ENCODE measurements at places on chromosomes 5 and 9.
A peak's percentile ranks its signal among the peaks of the same experiment; 100 is the strongest.

DNA sequence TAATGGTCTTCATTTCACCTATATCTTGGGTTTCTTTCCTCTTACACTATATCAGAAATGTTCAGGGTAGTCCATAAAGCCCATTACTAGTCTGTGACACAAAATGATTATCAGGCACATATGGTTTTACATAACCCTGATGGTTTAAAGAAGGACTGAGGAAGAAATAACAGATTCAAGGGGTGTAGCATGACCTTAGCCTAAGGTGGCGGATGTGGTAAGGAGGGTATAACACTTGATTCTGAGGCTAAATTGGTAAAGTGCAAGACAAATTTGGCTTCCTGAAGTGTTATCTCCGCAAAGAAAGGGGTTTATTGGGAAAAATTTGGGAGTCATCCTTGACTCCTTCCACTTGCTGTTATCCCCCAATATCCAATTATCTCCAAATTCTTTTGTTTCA is 388.2 kb upstream of the RPS23 start:
- no peak for DNase-seq
- no peaks in the 10 kb centered on the region for H3K4me1 ChIP-seq
- no peaks in the 10 kb centered on the region for H3K36me3 ChIP-seq
- H3K27me3 ChIP-seq, result no peaks in the 10 kb centered on the region
- H3K4me3 ChIP-seq, result no peak overlapping the region

DNA sequence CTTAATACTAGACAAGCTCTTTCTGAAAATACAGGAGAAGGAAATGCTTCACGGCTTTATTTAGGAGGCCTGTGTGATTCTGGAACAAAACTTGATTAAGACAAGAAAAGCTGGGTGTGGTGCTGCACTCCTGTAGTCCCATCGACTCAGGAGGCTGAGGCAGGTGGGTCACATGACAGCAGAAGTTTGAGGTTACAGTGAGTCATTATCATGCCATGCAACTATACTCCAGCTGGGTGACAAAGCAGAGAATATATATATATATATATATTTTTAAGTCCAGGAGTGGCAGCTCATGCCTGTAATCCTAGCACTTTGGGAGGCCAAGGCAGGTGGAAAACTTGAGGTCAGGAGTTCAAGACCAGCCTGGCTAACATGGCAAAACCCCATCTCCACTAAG is 33.1 kb upstream of the SPIN1 start:
- no peaks in the 10 kb centered on the region for H3K4me1 ChIP-seq
- no peak overlapping the region for H3K27ac ChIP-seq
- H3K4me3 ChIP-seq, result no peak overlapping the region
- no peak for DNase-seq
- H3K36me3 ChIP-seq, result no peaks in the 10 kb centered on the region

DNA sequence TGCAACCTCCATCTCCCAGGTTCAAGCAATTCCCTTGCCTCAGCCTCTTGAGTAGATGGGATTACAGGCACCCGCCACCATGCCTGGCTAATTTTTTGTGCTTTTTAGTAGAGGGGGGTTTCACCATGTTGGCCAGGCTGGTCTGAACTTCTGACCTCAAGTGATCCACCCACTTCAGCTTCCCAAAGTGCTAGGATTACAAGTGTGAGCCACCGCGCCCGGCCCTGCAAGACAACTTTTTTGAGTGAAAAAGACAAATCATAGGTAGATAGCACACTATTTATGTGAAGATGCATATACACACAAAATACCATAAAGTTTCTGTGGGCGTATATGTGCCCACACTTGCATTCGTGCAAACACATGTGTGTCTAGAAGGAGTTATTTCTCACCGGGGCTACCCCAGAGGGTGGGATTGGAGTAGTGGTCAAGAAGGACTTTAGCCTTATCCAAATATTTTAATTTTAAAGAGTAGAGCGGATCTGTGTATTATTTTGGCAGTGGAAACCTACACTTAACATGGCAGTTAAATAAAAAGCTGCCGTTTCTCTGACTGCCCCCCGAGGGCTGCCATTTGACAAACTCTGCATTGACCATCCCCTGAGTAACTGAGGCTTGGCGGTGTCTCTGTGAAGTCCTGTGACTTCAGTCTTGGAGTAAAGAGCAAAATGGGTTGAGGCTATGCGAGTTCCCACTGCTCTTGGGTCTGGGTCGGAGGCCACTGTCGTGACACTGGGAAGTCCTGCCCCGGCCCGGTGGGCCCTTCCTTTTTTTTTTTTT is 93.4 kb upstream of the PTCH1 start:
- no peak overlapping the region for H3K27ac ChIP-seq
- no peaks in the 10 kb centered on the region for H3K36me3 ChIP-seq
- H3K27me3 ChIP-seq, result no peaks in the 10 kb centered on the region
- H3K4me3 ChIP-seq, result no peak overlapping the region

- no peaks in the 10 kb centered on the region for H3K4me1 ChIP-seq
- no peak for DNase-seq
- H3K36me3 ChIP-seq, result no peaks in the 10 kb centered on the region
- no peak overlapping the region for H3K27ac ChIP-seq
- H3K4me3 ChIP-seq, result no peak overlapping the region
- H3K27me3 ChIP-seq, result no peaks in the 10 kb centered on the region
Measured at GRCh38 chr9:70852711-70853240, 268.6 kb downstream of the TRPM3 start.

- H3K27me3 ChIP-seq, result no peaks in the 10 kb centered on the region
- no peaks in the 10 kb centered on the region for H3K36me3 ChIP-seq
- no peak for DNase-seq
- H3K27ac ChIP-seq, result no peak overlapping the region
Measured at GRCh38 chr5:125130591-125130990, 384.2 kb upstream of the ZNF608 start.

GRCh38 chr5:114174837-114175236 is 187.0 kb upstream of the KCNN2 start:
- H3K27me3 ChIP-seq, result no peaks in the 10 kb centered on the region
- no peak for DNase-seq
- H3K4me1 ChIP-seq, result no peaks in the 10 kb centered on the region
- H3K36me3 ChIP-seq, result no peaks in the 10 kb centered on the region
- H3K4me3 ChIP-seq, result no peak overlapping the region

GRCh38 chr9:131308906-131309529 is 19.5 kb downstream of the PLPP7 start:
- no peaks in the 10 kb centered on the region for H3K36me3 ChIP-seq
- H3K4me1 ChIP-seq, result no peaks in the 10 kb centered on the region
- H3K27ac ChIP-seq, result no peak overlapping the region
- no peak overlapping the region for H3K4me3 ChIP-seq

DNA sequence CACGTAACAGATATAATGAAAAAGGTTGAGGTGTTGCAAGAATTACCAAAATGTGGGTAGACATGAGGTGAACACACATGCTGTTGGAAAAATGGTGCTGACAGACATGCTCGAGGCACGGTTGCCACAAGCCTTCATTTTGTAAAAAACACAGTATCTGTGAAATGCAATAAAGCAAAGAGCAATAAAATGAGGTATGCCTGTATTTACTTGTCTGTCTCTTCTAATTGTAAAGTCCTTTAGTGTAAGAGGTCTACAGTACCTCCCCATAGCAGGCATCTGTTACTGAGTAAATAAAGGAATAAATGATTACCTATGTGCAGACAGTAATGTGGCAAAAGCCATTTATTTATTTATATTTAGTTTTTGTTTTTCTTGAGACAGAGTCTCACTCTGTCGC is 3.0 kb upstream of the CAST start:
- no peaks in the 10 kb centered on the region for H3K27me3 ChIP-seq
- H3K4me3 ChIP-seq, result no peak overlapping the region

- H3K36me3 ChIP-seq, result no peaks in the 10 kb centered on the region
- no peak for DNase-seq
- peaks cover 3% of the 10 kb centered on the region for H3K4me1 ChIP-seq
- H3K27me3 ChIP-seq, result no peaks in the 10 kb centered on the region
Measured at GRCh38 chr5:158026304-158027031, 167.5 kb upstream of the CLINT1 start.

GRCh38 chr9:37498457-37498856 is 12.7 kb downstream of the POLR1E start:
- peaks cover 3% of the 10 kb centered on the region for H3K4me1 ChIP-seq
- peaks cover 100% of the 10 kb centered on the region for H3K36me3 ChIP-seq
- no peak overlapping the region for H3K27ac ChIP-seq
- H3K4me3 ChIP-seq, result no peak overlapping the region
- H3K27me3 ChIP-seq, result no peaks in the 10 kb centered on the region

GRCh38 chr9:106947106-106947900 is 84.3 kb downstream of the ZNF462 start:
- H3K4me1 ChIP-seq, result no peaks in the 10 kb centered on the region
- H3K27me3 ChIP-seq, result no peaks in the 10 kb centered on the region
- no peak overlapping the region for H3K27ac ChIP-seq
- no peaks in the 10 kb centered on the region for H3K36me3 ChIP-seq
- no peak overlapping the region for H3K4me3 ChIP-seq

GRCh38 chr5:151195622-151196021 is 28.3 kb downstream of the CCDC69 start:
- no peak for DNase-seq
- no peaks in the 10 kb centered on the region for H3K36me3 ChIP-seq
- peaks cover 15% of the 10 kb centered on the region for H3K4me1 ChIP-seq
- no peak overlapping the region for H3K4me3 ChIP-seq
- H3K27me3 ChIP-seq, result no peaks in the 10 kb centered on the region

GRCh38 chr9:120397453-120397852 is 182.5 kb downstream of the CDK5RAP2 start:
- no peak overlapping the region for H3K27ac ChIP-seq
- DNase-seq, result no peak
- H3K4me3 ChIP-seq, result no peak overlapping the region
- H3K27me3 ChIP-seq, result no peaks in the 10 kb centered on the region
- peaks cover 26% of the 10 kb centered on the region for H3K36me3 ChIP-seq
- no peaks in the 10 kb centered on the region for H3K4me1 ChIP-seq

DNA sequence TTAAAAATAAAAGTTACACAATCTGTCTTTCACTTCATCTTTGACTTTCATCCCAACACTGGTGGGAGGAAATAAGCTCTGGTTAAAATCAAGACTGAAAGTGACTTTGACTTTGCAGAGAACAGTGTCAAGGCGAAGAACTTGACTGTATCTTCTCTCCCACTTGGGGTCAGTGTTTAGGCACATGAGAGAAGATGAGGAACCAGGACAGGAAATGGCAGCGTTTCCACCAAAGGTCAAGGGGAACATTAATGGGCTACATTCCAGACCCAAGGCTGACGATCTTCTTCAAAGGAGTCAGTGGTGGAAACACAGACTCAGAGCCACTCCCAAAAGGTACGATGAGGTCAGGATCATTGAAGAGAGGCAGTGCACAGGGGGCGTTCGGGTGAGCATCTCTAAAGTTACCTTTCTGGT is 409.5 kb downstream of the ARHGEF28 start:
- no peak overlapping the region for H3K27ac ChIP-seq
- no peaks in the 10 kb centered on the region for H3K36me3 ChIP-seq
- no peaks in the 10 kb centered on the region for H3K27me3 ChIP-seq
- DNase-seq, result no peak
- no peak overlapping the region for H3K4me3 ChIP-seq

GRCh38 chr9:128724744-128725211 is 851 bp upstream of the ZDHHC12 start:
- peak overlapping the region; percentile 84 for H3K27ac ChIP-seq
- peaks cover 31% of the 10 kb centered on the region for H3K4me1 ChIP-seq
- H3K4me3 ChIP-seq, result peak overlapping the region; percentile 83
- H3K27me3 ChIP-seq, result no peaks in the 10 kb centered on the region
- DNase-seq, result no peak
- H3K36me3 ChIP-seq, result peaks cover 5% of the 10 kb centered on the region

DNA sequence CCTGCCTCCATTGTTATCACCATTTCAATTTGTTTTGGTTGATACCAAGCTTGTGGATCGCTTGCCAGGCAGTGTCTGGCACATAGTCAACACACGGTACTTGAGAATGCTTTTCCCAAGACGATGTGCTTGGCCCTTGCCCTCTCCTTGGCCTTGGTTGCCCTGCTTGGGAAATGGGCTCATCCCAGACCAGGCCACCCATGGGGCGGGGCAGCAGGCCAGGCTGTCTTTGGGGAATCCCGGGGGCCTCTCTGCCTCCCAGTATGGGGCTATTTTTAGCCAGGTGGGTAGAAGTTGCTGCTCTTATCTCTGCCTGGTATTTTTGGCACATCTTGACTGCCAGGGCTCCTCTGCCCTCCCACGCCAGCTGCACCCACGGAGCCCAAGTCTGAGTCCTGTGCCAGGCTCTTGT is 49.9 kb downstream of the LMX1B start:
- H3K27ac ChIP-seq, result no peak overlapping the region
- H3K4me3 ChIP-seq, result no peak overlapping the region
- DNase-seq, result no peak
- peaks cover 39% of the 10 kb centered on the region for H3K4me1 ChIP-seq

DNA sequence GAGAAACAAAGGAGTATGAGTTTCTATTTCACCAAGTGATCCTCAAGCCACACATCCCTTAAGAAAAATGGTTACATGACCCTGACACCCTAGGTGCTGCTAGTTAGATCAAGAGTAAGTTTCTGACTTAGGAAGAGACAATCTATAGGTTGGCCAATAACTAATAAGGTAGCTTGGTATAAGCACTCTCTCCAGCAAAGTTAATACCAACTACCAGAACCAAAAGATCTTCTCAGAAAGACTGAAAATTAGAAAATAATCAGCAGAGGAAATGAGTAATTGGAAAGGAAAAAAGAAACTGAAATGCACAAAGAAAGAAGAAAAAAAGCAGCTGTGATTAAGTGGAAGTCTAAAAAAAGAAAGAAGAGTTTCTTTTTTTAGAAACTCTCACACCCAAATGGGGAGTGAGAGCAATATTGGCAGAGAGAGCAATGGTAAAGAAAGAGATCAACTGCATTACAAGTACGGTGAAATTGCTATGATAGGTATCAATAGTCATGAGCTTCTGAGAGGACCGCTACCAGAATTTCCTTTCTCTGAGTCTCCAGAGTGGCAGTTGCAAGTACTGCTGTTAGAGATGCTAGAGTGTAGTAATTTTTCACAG is 195.5 kb downstream of the TMEM167A start:
- no peak overlapping the region for H3K4me3 ChIP-seq
- no peak overlapping the region for H3K27ac ChIP-seq
- H3K27me3 ChIP-seq, result no peaks in the 10 kb centered on the region
- H3K36me3 ChIP-seq, result no peaks in the 10 kb centered on the region
- no peak for DNase-seq
- no peaks in the 10 kb centered on the region for H3K4me1 ChIP-seq

- no peak for DNase-seq
- H3K27me3 ChIP-seq, result no peaks in the 10 kb centered on the region
- H3K4me1 ChIP-seq, result peaks cover 49% of the 10 kb centered on the region
- no peak overlapping the region for H3K27ac ChIP-seq
Measured at GRCh38 chr9:94181408-94182181, 77.5 kb upstream of the ZNF169 start.

- no peaks in the 10 kb centered on the region for H3K36me3 ChIP-seq
- peak overlapping the region; percentile 55 for H3K4me3 ChIP-seq
- peak overlapping the region; percentile 69 for H3K27ac ChIP-seq
Measured at GRCh38 chr5:180090098-180090768, 18.7 kb upstream of the RNF130 start.

GRCh38 chr5:143229426-143229895 is 174.0 kb downstream of the NR3C1 start:
- peaks cover under 1% of the 10 kb centered on the region for H3K4me1 ChIP-seq
- H3K4me3 ChIP-seq, result no peak overlapping the region
- DNase-seq, result no peak
- H3K27ac ChIP-seq, result peak overlapping the region; percentile 36
- no peaks in the 10 kb centered on the region for H3K27me3 ChIP-seq
- H3K36me3 ChIP-seq, result no peaks in the 10 kb centered on the region
